ENCODE measurements at places on chromosomes 5 and 9.

GRCh38 chr5:160020964-160021363 is 12.0 kb downstream of the TTC1 start:
- no peak for DNase-seq

DNA sequence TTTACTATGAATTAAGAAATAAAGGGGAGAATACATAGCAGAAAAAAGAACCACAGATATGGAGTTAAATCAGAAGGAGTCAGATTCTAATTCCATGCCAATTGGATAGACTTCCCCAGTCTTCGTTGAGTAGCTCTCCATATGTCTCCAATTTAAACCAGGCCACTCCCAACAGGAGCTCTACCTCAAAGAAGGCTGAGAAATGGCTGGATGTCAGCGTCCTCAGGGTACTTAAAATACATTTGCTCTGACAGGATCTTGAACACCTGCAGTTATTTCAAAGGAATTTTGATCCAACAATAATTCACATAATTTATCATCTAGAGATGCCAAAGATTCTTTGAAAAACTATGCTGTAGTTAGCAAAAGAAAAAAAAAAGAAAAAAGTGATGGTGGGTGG is 133.9 kb upstream of the FBN2 start:
- DNase-seq = no peak

- DNase-seq = no peak
Observed at GRCh38 chr9:108544866-108545265, 310.9 kb downstream of the ACTL7B start.

DNA sequence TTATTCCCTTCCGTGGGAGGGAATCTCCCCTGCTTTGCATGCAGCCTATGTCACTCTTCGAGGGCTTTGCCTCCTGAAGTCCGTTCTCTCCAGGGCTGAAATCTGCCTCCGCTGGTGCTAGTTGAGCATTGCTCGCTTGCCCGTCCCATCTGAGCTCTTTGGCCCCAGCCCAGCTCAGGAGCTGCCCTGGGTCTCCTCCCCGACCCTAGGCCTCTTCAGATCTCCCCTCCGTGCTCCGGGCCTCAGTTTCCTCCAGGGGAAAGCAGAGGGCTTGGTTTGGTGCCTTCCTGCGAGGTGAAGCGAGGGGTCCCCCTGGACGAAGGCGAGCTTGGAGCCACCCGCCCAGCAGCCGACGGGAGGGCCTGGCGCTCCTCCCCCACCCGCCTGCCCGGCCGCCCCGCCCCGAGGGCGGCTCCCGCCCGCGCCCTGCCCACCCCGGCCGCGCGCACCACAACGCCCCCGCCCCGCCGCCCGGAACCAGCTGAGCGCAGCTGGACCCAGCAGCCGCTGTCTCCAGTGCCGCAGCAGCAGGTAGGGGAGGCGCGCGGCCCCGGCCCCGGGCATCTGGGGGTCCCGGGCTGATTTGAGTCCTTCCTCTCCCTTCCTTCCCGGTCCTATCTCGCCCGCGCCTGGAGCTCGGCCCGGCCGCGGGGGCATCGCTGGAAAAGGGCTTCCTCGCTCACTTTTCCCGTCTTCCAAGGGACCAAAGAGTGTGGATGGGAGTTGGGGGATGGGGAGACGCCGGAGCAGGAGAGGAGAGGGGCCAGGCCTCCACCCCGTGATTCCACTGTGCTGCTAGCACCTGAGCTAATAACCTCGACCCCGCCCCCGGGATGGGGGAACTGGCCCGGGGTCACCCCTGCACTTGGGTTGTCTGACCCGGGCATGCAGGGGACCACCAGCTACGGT is at the start of gene GSN:
Gene GSN (plus strand): TSS at position 474 of the 909 bp plus-strand sequence. CDS start 33,810 bp downstream, outside the sequence.
- DNase-seq = peak; percentile 75

DNA sequence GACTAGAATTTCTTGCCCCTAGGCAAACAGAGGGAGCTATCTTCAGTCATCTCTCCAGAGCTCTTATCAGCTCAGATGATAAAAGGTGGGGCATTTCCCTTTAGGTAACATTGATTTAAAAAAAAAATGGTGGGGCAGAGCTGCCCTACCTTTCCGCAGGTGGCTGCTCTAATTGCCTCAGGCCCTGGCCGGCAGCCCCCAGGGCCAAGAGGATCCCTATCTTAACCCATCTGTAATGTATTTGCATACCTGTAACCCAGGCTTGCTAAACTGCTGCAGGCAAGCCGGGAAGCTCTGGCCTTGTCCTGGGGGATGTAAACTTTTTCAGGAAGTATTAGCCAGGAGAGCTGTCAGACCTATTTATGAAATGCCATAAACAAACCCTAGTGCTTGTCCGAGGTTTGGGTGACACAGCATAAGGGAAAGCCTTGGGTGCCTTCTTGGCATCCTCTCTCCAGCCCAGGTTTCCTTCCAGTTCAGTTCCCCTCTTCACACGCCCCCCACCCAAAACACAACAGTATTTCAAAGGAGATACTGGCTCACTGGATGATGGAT is 20.9 kb upstream of the ZSWIM6 start:
- DNase-seq = no peak

DNA sequence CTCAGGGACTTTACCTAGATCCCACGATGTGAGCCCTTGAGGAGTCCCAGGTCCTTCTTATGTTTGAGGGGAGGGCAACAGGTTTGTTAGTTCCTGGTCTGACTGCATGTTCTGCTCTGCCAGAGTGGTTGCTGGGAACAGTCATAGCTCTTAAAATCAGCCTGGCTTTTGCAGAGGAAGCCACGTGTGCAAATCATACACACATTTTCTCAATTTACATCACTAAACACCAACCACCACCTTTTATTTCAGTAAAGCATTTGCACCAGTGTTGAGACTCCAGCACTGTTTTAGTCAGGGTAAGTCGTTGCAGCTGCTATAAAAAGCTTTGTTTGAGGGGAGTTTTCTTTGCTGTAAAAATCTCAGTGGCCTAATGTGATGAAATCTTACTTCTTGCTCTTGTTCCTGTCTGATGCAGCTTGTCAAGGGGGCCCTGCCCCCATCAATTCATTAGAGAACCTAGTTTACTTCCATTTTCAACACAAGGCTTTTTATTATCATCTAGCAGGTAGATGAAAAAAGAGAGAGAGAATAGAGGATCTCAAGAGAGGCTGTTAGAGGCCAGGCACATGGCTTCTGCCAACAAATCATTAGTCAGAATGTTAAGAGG is 70.3 kb upstream of the VCAN start:
- DNase-seq = no peak

GRCh38 chr5:125485771-125486170 is 739.3 kb upstream of the ZNF608 start:
- no peak for DNase-seq

DNA sequence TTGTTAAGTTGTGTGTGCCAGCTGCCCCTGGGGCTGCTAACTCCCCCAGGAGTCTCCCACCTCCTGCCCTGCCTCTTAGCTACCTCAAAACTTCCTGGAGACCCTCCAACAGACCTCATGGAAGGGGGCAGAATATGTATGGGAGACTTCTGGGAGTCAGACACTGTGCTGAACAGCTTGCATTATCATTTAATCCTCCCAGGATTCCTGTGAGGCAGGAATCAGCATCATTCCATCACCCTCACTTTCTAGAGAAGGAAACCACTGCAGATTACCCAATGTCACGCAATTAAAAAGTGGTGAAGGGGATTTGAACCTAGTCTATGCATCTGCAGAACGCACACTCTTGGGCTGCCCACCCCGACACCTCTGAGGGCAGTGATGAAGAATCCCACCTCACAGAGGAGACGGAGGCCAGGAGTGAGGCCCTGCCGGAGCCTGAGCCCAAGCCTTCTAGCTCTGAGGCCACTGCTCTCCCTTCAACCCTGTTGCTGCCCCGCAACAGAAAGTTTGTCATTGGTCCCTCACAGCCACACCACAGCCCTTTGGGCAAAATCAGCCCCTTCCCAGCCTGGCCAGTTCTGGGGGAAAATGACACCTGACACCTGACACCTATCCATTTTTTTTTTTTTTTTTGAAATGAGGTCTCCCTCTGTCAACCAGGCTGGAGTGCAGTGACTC is 30.3 kb upstream of the IL17B start:
- DNase-seq = no peak

GRCh38 chr5:113162208-113162607 is 185.6 kb downstream of the DCP2 start:
- DNase-seq = no peak

GRCh38 chr5:175104677-175105076 is 339.3 kb downstream of the DRD1 start:
- no peak for DNase-seq

DNA sequence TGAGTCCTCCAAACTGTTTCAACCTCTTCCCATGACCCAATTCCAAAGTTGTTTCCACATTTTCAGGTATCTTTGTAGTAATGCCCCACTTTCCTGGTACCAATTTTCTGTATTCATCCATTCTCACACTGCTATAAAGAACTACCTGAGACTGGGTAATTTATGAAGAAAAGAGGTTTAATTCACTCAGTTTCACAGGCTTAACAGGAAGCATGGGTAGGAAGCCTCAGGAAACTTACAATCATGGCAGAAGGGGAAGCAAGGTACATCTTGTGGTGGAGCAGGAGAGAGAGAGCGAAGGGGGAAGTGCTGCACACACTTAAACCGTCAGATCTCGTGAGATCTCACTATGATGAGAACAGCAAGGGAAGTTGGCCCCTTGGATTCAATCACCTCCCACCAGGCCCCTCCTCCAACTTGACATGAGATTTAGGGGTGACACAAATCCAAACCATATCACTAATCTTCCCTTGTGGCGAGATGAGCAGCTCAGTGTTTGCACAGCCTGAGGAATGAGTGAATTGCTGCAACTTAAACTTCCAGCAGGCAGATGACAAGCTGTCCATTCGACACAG is 42.9 kb downstream of the TRIP13 start:
- peak; percentile 48 for DNase-seq

DNA sequence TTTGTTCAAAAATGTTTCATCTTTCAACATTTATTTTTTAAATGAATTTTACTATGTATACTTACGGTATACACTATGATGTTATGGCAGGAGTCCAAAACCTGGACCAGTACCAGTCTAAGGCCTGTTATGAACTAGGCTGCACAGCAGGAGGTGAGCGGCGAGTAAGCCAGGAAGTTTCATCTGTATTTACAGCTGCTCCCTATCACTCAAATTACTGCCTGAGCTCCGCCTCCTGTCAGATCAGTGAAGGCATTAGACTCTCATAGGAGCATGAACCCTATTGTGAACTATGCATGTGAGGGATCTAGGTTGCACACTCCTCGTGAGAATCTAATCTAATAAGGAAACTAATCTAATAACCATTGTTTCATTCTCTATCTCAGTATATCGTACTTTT is 715.5 kb upstream of the PTPRD start:
- peak; percentile 20 for DNase-seq

GRCh38 chr5:87949676-87950631 is 318.7 kb downstream of the TMEM161B start:
- no peak for DNase-seq

- DNase-seq = no peak
Observed at GRCh38 chr5:146640285-146640896, 124.4 kb upstream of the GPR151 start.

GRCh38 chr5:74633695-74634094 is 6.8 kb downstream of the ENC1 start:
- DNase-seq = no peak

GRCh38 chr9:69081261-69081660 is 45.7 kb downstream of the FXN start:
- DNase-seq = no peak

DNA sequence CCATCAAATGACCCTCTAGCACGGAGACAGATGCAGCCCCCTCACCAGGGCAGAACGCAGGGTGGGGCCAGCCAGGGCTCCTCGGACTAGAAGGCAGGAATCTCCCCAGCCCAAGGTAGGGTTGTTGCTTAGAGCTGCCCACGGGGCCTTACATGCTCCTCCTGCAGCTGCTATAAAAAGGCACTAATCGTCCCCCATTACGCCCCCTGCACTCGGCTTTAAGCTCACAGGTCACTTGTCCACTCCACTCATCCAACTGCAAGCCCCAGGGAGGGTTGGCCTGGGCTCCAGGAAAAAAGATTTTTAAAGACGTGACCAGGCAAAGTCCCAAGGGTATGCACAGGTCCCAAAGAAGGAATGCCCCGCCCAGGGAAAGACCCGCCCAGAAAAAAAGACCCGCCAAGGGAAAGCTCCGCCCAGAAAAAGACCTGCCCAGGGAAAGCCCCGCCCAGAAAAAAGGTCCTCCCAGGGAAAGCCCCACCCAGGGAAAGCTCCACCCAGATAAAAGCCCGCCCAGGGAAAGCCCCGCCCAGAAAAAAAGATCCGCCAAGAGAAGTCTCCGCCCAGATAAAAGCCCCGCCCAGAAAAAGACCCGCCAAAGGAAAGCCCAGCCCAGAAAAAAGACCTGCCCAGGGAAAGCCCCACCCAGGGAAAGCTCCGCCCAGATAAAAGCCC is 11.1 kb downstream of the GRIN1 start:
- no peak for DNase-seq

DNA sequence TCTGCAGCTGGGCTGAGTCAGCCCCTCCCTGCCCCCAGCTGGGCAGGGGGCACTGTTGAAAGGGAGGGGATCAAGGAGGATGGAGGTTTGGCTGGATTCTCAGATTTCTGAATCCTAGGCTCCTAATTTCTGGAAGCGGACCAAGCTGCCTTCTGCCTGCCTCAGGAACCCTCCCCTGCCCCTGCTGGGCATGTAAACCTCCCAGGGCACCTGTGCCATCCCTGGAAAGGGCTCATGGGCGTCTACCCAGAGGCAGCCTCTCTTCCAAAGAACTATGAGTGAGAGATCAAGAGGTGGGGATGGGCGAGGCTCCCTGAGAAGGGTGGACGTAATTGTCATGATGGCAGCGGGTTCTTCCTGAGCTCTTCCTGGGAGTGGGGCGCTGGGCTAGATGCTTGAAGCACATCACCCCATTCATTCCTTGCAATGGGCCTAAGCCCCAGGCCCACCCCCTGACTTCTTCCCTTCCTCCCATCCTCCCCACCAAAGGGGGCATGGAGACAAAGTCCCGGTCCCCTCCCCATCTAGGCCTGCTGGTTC is 21.6 kb downstream of the CSF1R start:
- no peak for DNase-seq

- DNase-seq = no peak
Observed at GRCh38 chr9:89212171-89212570, 33.6 kb upstream of the SHC3 start.

GRCh38 chr5:38888041-38888440 is 42.2 kb downstream of the OSMR start:
- no peak for DNase-seq

GRCh38 chr9:88645879-88646199 is 110.9 kb downstream of the NXNL2 start:
- no peak for DNase-seq

DNA sequence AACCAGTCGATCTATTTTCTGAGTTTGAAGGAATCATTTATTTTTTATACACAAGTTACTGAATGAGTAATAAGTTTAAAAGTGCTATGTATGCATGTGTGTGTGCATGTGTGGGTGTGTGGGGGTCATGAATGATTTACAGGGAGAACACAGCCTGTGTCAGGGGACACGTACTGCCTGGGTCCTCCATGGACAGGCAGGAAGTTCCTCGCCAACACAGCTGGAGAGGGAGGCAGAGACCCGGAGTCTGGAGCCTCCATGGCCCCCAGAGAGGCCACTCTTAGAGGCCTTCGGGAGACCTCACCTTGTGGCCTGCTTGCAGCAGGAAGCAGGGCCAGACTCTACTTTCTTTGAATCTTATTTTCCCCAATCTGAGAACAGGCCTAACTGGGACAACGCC is 144.7 kb downstream of the GABBR2 start:
- DNase-seq = no peak

Measured in WERI-Rb-1 (cell line).